ENCODE measurements at places on chromosomes 12 and 14. TPM values are rescaled to one million over a fixed set of nuclear protein-coding genes. Genes with fewer than 3 reads are reported as not detected.

GRCh38 chr12:3882406-3882805, 9.2 kb upstream of the PARP11 start:
- H3K4me3 ChIP-seq: no peak overlapping the region
- H3K27me3 ChIP-seq: no peaks in the 10 kb centered on the region
- DNase-seq: no peak

TMEM229B gene
- not detected for total RNA-seq

DNA sequence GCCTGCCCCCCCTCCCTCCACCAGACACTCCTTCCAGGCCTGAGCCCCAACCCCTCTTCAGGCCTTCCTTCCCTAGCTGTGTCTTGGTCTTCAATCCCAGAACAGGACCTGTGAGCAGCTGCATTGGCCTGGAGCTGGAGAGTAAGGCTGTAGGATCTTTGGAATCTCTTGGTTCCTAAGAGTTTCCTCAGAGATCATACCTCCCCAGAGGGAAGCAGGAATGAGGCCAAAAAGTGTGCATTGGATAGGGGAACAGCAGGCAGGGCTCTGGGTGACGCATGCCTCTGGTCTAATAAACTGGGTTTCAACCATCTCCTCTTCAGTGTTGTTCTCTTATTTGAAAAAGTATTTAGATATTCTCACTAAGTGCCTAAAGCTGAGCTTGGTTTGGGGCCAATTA, 1.8 kb upstream of the SMARCD1 start:
- peaks cover 25% of the 10 kb centered on the region for H3K36me3 ChIP-seq
- no peak overlapping the region for H3K4me3 ChIP-seq
- DNase-seq: no peak
- peaks cover 10% of the 10 kb centered on the region for H3K4me1 ChIP-seq
- no peaks in the 10 kb centered on the region for H3K27me3 ChIP-seq
- no peak overlapping the region for H3K27ac ChIP-seq

DNA sequence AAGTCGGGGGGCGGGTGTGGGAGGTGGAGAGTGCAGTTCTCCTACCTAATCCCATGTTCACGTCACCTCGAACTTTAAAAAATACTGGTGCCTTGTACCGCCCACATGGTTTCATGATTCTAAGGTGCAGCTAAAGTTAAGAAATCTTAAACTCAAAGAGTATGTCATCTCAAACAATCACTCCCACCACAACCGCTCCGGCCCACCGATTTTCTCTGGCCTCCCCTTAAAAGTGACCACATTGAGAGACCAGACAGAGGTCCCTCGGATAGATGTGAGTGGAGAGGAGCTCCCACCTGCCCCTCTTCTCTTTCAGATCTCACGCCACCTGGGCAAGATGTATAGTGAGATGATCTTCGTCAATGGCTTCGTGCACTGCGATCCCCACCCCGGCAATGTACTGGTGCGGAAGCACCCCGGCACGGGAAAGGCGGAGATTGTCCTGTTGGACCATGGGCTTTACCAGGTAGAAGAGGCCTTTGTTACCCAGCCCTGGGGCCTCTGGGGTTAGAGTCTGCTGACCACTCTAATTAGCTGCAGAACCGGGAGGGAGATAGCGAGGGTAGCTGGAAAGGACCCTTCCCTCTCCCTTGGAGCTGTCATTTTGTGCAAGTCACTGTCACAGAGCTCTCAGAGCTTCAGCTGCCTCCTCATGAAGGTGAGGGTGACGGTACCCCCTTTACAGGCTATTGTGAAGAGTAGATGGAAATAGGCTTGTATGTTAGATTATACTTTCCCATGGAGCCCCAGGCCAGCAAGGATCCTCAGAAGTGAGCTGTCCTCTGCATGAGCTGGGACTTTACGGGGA, 124.4 kb downstream of the ADCK1 start:
- H3K4me3 ChIP-seq: no peak overlapping the region
- DNase-seq: peak; percentile 43
- peak overlapping the region; percentile 92 for H3K27ac ChIP-seq
- no peaks in the 10 kb centered on the region for H3K36me3 ChIP-seq

- no peak overlapping the region for H3K4me3 ChIP-seq
- no peak overlapping the region for H3K27ac ChIP-seq
- H3K27me3 ChIP-seq: no peaks in the 10 kb centered on the region
- H3K36me3 ChIP-seq: no peaks in the 10 kb centered on the region
Observed at GRCh38 chr14:97703006-97703760, 906.0 kb downstream of the VRK1 start.

DNA sequence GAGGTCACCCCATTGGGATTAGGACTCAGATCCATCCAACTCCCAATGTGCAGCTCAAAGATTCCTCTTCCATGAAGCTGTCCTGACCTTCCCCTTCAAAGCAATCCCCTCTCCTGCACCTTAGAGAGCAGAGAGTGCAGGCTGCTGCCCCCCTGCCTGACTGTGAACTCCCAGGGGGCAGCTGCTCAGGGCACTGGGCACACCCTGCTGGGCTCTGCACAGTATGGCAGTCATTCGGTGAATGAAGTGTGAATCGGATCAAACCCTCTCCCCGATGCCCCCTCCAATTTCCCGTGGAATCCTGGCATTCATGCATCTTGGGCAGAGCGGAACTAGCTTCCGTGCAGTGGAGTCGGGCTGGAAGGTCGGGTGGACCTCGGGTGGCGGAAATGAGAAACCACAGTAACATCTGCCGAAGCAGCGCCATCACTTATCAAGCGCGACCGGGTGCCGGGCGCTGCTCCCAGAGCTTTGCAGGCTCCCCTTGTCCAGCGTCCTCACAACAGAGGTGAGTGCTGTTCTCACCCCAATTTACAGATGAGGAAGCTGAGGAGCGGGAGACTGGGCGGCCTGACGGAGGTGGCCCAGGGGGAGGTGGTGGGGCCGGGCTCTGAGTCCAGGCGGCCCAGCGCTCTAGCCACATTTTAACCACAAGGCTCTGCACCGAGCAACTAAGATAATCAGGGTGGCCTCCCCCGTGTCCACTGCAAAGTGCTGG, 14.7 kb downstream of the GALNT9 start:
- H3K4me1 ChIP-seq: no peaks in the 10 kb centered on the region
- no peaks in the 10 kb centered on the region for H3K36me3 ChIP-seq
- H3K27ac ChIP-seq: no peak overlapping the region
- no peak overlapping the region for H3K4me3 ChIP-seq
- H3K27me3 ChIP-seq: peaks cover 68% of the 10 kb centered on the region
- no peak for DNase-seq

DNA sequence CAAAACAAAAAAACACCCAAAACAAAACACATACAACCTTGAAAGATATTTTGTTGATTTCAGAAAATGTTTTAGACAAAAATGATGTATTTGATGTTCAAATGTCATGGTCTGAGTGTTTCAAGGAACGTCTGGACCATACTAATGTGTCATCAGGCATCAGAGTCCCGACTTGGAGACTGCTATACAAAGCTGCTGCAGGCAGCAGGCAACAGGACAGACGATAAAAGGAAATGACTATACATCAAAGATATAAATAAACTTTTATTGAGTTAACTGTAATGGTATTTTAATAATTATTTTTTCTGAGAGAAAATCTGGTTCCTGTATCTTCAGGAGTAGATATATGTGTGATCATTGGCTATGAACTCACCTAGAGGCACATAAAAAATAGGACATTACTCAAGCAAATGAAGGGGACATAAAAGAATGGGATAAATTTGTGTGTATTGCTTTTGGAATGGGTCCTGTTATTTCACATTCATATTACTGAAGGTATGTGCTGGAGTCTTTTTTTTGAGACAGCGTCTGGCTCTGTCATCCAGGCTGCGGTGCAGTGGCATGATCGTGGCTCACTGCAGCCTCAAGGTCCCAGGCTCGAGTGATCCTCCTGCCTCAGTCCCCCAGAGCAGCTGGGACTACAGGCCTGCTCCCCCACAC, 87.3 kb upstream of the HECTD1 start:
- DNase-seq: no peak
- no peaks in the 10 kb centered on the region for H3K4me1 ChIP-seq
- no peak overlapping the region for H3K4me3 ChIP-seq

GRCh38 chr12:12877781-12878455, 13.4 kb upstream of the GPRC5A start:
- H3K4me1 ChIP-seq: no peaks in the 10 kb centered on the region
- H3K27me3 ChIP-seq: no peaks in the 10 kb centered on the region
- no peaks in the 10 kb centered on the region for H3K36me3 ChIP-seq
- no peak overlapping the region for H3K27ac ChIP-seq
- no peak for DNase-seq
- no peak overlapping the region for H3K4me3 ChIP-seq

TMEM253 gene
- total RNA-seq: 0.20 TPM

TPH2 gene
- not detected for total RNA-seq

ZNF705A gene
- not detected for total RNA-seq

NEUROD4 gene
- total RNA-seq: not detected
